ENCODE measurements at places on chromosomes 5 and 9. TPM values are rescaled to one million over a fixed set of nuclear protein-coding genes. Genes with fewer than 3 reads are reported as not detected.

The MTAP gene
- total RNA-seq, result 54.1 TPM

The MCCC2 gene
- total RNA-seq, result 33.5 TPM

The PLCXD3 gene
- under 0.01 TPM for total RNA-seq

The FRMD3 gene
- total RNA-seq, result 0.43 TPM

The RGS7BP gene
- total RNA-seq, result not detected

The PCDHGA4 gene
- not detected for total RNA-seq

The PCDHB14 gene
- total RNA-seq, result 0.43 TPM

All from tracheal epithelial cell (primary cell).